Right ventricle myocardium superior (tissue), 1 donor: ENCODE measurements at places on chromosomes 7 and 10. TPM values are rescaled to one million over a fixed set of nuclear protein-coding genes. Genes with fewer than 3 reads are reported as not detected.

Gene PNLIPRP1
- total RNA-seq = not detected

Gene PODXL
- 57.1 TPM for total RNA-seq

Gene MPP7
- 14.0 TPM for total RNA-seq

Gene LMTK2
- 20.3 TPM for total RNA-seq

Gene HABP2
- total RNA-seq = 0.24 TPM

Gene BEND7
- total RNA-seq = 18.5 TPM

Gene CPA2
- total RNA-seq = not detected

Gene IFIT5
- 7.1 TPM for total RNA-seq

Gene HOGA1
- 18.7 TPM for total RNA-seq

Gene FRAT1
- total RNA-seq = 5.3 TPM

Gene GNAT3
- total RNA-seq = not detected

Gene FFAR4
- 0.16 TPM for total RNA-seq

Gene HGF
- total RNA-seq = 1.6 TPM
